ENCODE measurements at places on chromosomes 2 and 18. TPM values are rescaled to one million over a fixed set of nuclear protein-coding genes. Genes with fewer than 3 reads are reported as not detected.

DNA sequence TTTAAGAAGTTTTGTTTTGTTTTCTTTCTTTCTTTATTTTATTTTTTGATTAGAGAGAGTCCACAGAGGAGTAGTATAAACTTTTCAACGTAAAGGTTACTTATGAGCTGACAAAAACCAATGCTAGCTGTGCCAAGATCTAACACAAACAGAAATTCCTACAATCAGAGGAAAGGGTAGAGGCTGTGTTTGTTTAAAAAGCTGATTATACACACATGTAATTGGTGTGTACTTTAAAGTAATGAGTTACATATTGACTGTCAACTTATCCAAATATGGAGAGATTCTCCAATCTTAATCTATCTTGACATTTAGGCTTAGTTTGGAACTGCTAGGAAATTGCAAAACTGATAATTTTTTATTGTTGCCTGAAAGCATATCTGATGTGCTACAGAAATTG lies 63.7 kb upstream of the FAM110C start:
- ATAC-seq = no peak

- no peak for ATAC-seq
Measured at GRCh38 chr18:74892066-74892627, 294.5 kb downstream of the ZNF407 start.

GRCh38 chr2:189821953-189822748 lies 37.9 kb downstream of the PMS1 start:
- ATAC-seq = no peak

GRCh38 chr2:112151701-112152440 lies 13.7 kb downstream of the FBLN7 start:
- ATAC-seq = no peak

- no peak for ATAC-seq
Measured at GRCh38 chr2:174863183-174863582, 98.9 kb upstream of the CHRNA1 start.

- ATAC-seq = peak; percentile 54
Measured at GRCh38 chr2:109266998-109267854, 138.2 kb downstream of the SH3RF3 start.

DOK6 gene
- total RNA-seq = 0.62 TPM

DNA sequence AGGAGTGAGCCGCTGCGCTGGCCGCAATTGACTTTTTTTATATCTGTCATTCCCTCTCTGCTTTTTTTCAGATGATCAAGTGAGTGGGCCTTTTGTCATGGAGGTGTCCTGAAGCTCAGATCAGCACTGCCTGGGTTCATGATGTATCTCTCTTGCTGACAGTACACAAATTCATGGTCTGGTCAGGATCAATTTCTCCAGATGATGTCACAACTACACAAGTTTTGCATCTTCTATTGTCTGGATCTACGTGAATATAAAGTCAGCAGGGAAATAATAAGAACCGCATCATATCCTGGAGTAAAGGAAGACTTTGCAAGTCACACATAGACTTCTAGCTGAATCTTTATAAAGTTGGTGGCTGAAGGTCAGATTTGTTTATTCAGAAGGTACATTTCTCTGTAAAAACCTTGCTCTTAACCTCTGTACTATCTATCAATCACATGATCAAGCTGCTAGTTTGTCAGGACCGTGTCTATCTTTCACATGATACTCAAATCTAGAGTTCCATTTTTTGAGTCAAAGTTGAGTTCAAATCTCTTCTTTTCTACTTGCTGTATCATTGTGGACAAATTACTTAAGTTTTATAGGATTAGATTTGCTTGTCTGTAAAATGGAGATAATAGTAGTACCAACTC lies 13.1 kb upstream of the CD28 start:
- ATAC-seq = no peak

- no peak for ATAC-seq
Measured at GRCh38 chr2:176174824-176175708, 13.4 kb upstream of the HOXD1 start.

- no peak for ATAC-seq
Measured at GRCh38 chr2:84302513-84303412, 156.3 kb downstream of the SUCLG1 start.

PDE11A gene
- total RNA-seq = not detected

MFF gene
- total RNA-seq = 106 TPM

- peak; percentile 24 for ATAC-seq
Measured at GRCh38 chr2:108906403-108907077, 82.5 kb downstream of the EDAR start.

SPATA3 gene
- not detected for total RNA-seq

RUFY4 gene
- total RNA-seq = not detected

GRCh38 chr18:27263369-27263768 lies 78.3 kb upstream of the CHST9 start:
- no peak for ATAC-seq

- no peak for ATAC-seq
Measured at GRCh38 chr18:76823161-76823538, 793 bp downstream of the ZNF236 start.

SERPINB11 gene
- total RNA-seq = not detected

DNA sequence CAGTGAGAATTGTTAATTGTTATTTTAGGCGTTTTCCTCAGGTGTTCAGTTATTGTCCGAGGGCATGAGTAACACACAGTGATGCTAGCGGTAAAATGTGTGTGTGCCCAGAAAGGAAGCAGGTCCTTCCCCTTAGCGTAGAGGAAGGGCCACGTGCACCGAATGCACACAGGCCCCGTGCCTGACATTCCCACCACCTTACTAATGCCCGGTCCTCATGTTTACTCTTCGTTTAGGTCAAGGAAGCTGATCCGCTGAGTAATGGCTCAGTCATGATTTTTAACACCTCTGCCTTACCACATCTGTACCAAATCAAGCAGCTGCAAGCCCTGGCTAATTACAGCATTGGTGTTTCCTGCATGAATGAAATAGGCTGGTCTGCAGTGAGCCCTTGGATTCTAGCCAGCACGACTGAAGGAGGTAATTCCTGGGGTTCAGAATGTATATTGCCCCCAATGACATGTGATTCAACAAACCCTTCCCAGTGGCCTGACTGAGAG lies 76.7 kb downstream of the MERTK start:
- peak; percentile 65 for ATAC-seq

DNA sequence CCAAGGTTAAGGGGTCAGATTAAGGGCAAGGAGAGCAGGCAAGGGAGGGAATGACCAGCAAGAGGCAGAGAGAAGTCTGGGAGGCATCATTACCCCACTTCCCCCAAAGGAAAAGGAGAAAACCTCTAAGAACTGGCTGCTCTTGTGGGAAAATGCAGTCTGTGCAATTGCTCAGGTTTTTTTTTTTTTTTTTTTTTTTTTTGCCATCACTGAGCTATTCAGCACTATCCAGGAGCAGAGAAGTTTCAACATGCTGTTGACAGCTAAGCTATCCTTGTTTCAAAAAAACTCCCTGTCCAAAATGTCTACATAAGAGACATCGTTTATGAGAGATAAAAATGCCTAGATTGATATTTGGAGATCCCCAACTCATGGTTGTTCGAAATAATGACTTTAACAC lies 345.4 kb downstream of the TDRD15 start:
- no peak for ATAC-seq

IL36B gene
- not detected for total RNA-seq

DNA sequence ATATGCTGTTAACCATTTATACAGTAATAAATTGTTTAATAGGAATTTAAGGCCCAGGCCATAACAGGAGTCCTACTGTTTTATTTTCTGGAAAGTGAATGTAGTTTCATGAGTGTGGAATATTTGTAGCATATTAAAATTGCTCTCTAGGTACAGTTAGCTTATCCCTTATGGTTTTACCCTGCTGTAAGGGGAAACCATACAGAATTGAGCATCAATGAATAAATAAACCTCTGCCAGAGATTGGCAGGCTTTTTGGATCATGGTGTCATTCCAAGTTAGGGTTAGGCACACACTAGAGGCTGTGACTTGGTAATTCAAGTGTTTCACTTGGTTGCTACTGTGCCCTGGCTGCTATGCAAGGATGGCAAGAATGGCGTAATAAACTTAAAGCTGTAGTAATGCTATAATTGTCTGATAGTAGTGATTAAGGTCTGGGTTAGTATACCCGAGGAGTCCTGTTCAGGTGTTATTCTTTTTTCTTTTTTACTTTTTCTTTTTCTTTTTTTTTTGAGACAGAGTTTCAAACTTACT lies 30.4 kb downstream of the BMPR2 start:
- ATAC-seq = no peak

TRIB2 gene
- total RNA-seq = 22.7 TPM

- ATAC-seq = no peak
Measured at GRCh38 chr2:104746858-104747257, 107.1 kb upstream of the POU3F3 start.

DNA sequence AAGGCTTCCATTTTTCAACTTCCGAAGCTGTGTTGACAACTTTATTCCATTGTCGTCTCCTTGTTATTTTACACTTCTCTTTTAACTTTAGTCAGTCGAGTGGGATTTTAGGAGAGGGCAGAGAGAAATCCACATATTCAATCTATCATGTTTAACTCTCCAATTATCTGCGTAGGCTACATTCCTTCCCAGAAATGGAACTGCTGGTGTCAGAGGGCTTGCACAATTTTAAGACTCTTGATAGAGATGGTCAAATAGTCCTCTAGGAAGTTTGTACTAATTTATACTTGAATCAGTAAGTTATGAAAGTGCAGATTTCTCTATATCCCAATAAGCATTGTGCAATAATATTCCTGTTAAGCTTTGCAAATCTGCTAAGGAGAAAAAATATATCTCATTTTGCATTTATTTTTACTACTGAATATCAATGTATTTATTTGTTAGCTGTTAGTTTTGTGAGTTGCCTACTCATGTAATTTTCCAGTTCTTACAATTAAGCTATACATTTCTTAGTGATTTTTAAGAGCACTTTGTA lies 95.6 kb downstream of the CYP26B1 start:
- ATAC-seq = no peak

GKN1 gene
- 0.62 TPM for total RNA-seq

GRCh38 chr2:221074238-221074637 lies 497.9 kb downstream of the EPHA4 start:
- ATAC-seq = no peak

GRCh38 chr18:2482706-2483475 lies 88.4 kb downstream of the METTL4 start:
- no peak for ATAC-seq

AMER3 gene
- not detected for total RNA-seq

GRCh38 chr2:61420991-61421544 lies 49.8 kb downstream of the USP34 start:
- no peak for ATAC-seq

DNA sequence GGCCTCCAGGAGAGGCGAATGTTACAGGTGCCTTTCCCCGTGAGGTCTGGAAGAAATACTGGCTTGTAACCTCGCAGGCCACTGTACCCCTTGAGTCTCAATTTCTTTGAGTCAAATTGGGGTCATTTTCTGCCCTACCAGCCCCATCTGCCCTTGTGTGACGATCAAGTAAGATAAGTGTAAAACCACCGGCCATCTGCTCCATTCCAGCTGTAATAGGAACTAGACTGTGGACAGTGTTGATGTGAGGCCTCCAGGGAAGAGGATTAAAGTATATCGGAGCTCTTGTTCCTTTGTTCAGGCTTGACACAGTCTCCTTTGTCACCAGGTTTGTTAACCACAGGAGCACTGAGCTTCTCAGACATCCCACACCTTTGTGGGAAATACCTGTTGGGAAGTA lies 65.6 kb downstream of the MRPS9 start:
- no peak for ATAC-seq

DNA sequence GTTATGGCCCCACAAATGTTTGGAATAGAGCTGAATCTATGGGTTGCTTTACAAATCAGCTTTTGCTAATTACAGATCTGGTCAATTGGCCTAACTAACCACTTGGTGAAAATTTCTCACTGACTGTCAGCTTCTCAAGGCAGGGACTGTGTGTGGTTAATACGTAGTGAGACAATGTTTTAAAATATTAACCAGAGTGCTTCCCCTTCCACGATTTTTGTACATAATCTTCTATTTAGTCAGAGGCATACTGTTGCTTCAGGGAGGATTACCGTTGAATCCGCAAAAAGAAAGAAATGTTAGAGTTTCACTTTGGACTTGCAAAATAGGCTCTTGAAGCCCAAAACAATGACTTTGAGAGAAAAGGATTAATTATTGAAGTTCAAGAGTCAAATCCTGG lies 14.9 kb upstream of the KCNS3 start:
- no peak for ATAC-seq

DUSP2 gene
- 5.4 TPM for total RNA-seq

GRCh38 chr2:223944166-223944702 lies 901 bp downstream of the WDFY1 start:
- peak; percentile 40 for ATAC-seq

All from gastroesophageal sphincter (tissue), 4 donors.